ENCODE measurements at places on chromosomes 7 and 10. TPM values are rescaled to one million over a fixed set of nuclear protein-coding genes. Genes with fewer than 3 reads are reported as not detected.

- peak; percentile 98 for DNase-seq
Measured at GRCh38 chr7:106064771-106065574, 47.1 kb downstream of the SYPL1 start.

AHR gene
- 68.2 TPM for total RNA-seq

GRCh38 chr10:16965740-16966447 lies 148.7 kb upstream of the RSU1 start:
- DNase-seq = peak; percentile 46

AS3MT gene
- not detected for total RNA-seq

GRCh38 chr7:140918236-140918635 lies 6.5 kb downstream of the BRAF start:
- no peak for DNase-seq

DNA sequence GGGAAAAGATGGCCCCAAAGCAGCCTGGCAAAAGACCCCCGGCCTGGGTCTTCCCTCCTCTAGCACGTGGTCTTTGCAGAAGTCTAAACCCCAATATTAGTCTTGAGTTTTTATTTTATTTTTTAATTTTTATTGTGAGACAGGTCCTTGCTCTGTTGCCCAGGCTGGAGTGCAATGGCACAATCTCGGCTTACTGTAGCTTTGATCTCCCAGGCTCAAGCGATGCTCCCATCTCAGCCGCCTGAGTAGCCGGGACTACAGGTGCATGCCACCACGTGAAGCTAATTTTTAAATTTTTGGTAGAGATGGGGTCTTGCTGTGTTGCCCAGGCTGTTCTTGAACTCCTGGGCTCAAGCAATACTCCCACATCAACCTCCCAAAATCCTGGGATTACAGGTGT lies 40.3 kb upstream of the MXI1 start:
- DNase-seq = no peak

- no peak for DNase-seq
Measured at GRCh38 chr10:117914334-117914733, 132.4 kb downstream of the RAB11FIP2 start.

TAX1BP1 gene
- total RNA-seq = 33.0 TPM

CDH23 gene
- 0.63 TPM for total RNA-seq

DNA sequence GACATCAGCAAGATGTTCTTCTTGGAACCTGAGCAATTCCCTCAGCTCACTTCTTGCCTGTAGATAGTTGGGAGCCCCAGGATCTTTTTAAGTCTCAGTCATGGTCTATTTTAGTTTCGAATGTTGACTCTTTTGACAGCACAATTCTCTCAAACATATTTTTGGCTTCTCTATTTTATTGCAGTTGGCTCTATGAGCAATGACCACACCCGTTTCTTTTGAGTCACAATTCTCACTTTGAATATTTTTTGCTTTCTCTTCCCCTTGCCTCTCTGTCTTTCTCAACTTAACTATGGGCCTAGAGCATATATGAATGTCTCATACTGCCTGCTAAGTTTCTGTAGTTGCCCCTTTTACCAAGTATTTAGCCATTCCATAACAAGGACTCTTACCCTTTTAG lies 222.8 kb downstream of the PTN start:
- no peak for DNase-seq

- no peak for DNase-seq
Measured at GRCh38 chr7:157811946-157812345, 475.1 kb downstream of the DNAJB6 start.
